ENCODE measurements at places on chromosomes 6 and 20.

DNA sequence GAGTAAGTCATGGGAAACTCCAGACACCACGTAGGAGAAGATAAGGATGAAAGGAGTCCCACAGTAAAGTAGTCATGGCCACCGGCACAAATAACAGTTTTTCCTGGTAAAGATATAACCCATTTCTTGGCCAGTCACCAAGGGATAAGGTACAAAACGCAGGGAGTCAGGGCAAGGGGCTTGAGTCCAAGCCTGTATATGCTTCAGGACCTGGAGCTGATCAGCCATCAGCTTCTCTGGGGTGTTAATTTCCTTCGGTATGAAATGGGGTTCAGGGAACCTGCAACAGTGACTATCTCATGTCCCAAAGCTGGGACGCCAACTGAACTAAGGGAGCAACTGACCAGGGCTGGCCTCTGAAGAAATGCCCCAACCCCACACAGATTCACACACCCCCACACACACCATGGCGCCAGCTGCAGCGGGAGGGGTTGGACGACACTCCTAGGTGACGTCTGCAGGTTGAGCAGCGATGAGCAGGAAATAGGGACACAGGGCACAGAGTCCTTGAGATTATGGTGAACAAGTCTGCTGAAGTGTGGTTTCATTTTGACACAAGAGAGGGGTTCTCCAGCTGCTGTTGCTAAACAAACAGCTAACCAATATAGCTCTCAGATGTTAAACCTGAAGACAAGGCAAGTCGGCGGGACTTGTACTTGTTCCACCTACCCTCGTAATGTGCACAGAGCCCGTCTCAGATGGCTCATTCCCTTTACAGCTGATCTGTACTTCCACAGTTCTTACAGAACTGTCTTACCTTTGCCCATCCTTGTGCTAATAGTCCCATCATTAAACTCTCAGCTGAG, 7.4 kb upstream of the ADTRP start:
- DNase-seq = peak; percentile 7

GRCh38 chr20:45336530-45337366, 11.5 kb downstream of the SDC4 start:
- DNase-seq = no peak

DNA sequence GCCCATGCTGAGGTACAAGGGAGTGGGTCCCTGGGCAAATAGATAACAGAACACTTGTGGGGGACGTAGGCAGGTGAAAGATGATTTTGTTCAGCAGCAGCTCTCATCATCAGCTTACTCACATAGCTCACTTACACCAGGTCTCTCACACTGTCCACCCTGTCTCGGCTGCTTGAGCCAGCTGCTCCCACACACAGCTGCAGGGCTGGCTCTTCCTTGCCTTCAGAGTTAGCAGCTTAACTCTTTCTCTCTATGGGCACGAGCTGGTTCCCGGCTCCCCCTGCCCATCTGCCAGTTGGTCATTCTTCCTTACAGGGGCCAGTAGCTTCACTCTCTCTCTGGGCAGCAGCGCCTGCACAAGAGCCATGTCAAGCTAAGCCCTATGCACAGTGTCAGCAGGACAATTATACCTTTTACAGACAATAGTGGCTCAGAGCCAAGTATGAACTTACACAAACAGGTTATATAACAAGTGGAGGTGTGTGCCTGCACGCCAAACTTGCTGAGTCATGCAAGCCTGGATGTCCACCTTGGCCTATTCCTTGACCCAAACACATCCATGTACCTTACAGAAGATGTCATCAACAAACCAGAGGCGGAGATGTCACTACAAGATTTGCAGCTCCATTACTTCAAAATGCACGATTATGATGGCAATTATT, 18.7 kb downstream of the ZNF391 start:
- DNase-seq = no peak

- DNase-seq = no peak
Observed at GRCh38 chr6:89251170-89251569, 34.0 kb upstream of the GABRR1 start.

GRCh38 chr6:165575158-165575549, 87.9 kb downstream of the PDE10A start:
- DNase-seq = no peak

GRCh38 chr6:61688165-61688564, 597.9 kb downstream of the KHDRBS2 start:
- no peak for DNase-seq

GRCh38 chr20:36467076-36467999, 74.0 kb upstream of the MYL9 start:
- peak; percentile 26 for DNase-seq

DNA sequence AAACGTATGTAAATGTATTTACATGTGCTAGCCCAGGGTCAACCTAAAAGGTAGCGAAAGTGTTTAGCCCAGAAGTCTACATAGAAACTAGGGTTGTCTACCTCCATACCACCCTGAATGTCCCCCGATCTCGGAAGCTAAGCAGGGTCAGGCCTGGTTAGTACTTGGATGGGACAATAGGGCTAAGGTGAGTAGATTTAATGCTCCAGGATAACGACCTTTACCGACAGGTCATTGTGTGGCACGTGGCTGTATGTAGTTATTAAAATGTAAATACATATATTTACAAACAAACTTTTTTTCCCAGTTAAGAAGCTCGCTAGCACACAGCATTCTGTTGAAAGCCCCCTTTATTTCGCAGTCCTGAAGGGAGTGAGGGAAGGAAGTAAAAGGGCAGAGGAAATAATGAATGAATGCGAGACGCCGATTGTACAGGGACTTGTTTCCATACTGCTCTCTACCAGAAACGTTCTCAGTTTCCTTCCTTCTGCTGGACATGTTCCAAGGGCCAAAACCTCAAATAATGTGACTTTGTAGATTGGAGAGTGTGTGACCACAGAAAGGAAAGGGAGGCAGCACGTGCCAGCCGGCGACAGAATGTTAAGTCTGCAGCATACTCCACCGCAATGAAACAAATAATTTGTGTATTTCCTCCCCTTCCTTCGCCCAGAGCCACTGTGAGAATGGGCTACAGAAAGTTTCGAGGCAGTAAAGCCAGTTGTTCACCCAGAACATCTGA, 612 bp downstream of the ADAT2 start:
- DNase-seq = peak; percentile 64

DNA sequence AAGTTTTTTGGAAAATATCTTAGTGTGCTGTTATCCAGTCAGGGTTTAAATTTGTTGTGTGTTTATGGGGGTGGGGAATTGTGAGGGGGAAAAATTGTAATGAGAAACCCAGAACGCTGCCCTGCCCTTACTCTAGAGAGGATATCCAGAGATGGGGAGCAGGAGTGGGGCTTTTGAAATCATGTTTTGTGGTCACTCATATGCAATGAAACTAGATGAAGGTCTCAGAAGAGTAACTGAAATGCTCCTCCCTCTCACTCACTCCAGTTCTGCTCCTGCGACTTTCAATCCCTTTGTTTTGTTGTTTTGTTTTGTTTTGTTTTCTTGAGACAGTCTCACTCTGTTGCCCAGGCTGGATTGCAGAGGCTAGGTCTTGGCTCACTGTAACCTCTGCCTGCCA, 100.0 kb downstream of the CRYBG1 start:
- DNase-seq = no peak

GRCh38 chr20:62732031-62732760, 23.6 kb downstream of the NTSR1 start:
- no peak for DNase-seq

DNA sequence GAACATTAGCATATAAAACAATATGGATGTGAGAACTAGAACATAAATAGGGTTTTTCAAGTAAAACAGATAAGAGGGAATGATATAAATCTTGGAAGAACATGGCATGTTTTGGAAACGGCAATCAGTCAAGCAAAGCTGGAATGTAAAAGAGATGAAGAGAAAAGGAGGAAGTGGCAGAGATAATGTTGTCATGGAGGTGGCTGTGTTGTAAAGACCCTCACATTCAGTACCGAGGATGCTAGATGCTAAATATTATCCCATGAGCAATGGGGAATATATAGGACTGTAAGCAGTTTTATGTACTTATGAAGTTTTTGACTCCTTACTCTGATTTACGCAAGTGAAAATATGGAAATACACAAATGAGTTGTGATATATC, 702 bp upstream of the RHAG start:
- no peak for DNase-seq

DNA sequence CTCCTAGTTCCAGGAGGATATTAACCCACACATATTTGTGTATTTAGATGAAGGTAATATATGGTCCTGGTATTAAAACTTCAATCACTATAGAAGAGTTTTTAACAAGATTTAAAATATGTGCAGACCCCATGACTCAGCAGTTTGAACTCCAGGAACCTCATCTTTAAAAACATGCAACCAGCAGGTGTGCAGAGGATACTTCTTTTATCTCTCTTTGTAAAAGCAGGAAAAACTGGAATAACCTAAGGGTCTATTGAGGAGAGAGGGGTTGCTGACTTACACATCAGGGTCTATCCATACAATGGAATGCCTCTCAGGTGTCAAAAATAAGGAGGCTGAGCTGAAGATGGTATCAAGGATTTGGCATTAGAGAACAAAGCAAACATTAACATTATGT, 36.9 kb upstream of the TFAP2C start:
- no peak for DNase-seq

- no peak for DNase-seq
Observed at GRCh38 chr6:90508753-90509152, 78.1 kb downstream of the MAP3K7 start.

- DNase-seq = no peak
Observed at GRCh38 chr6:150964765-150965164, 99.3 kb downstream of the MTHFD1L start.

GRCh38 chr20:21397341-21398108, at the start of gene NKX2-4:
TSS of gene NKX2-4 (minus strand) at chr20:21397526. CDS start at chr20:21397399, 127 bp downstream.
- no peak for DNase-seq

DNA sequence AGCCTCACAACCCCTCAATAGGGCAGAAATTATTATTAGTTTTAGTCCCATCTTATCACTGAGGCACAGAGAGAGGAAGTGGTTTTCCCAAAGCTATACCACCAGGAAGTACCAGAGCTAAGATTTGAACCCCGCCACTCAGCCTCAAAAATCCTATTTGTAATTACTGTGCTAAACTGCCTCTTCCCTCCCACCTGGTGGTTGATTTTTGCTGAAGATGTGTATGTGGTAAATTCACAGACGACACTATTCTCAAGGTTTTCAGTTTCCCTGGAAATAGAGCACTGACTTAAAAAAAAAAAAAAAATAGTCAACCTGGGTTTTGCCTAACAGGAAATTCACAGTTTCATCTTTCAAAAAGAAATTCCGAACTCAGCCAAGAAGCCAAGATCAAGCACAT, 57.9 kb downstream of the TSHZ2 start:
- DNase-seq = no peak

GRCh38 chr20:42779216-42779615, 410.5 kb downstream of the PTPRT start:
- no peak for DNase-seq

- no peak for DNase-seq
Observed at GRCh38 chr6:12298995-12299394, 8.8 kb downstream of the EDN1 start.

- no peak for DNase-seq
Observed at GRCh38 chr20:8062756-8063155, 43.2 kb upstream of the TMX4 start.

DNA sequence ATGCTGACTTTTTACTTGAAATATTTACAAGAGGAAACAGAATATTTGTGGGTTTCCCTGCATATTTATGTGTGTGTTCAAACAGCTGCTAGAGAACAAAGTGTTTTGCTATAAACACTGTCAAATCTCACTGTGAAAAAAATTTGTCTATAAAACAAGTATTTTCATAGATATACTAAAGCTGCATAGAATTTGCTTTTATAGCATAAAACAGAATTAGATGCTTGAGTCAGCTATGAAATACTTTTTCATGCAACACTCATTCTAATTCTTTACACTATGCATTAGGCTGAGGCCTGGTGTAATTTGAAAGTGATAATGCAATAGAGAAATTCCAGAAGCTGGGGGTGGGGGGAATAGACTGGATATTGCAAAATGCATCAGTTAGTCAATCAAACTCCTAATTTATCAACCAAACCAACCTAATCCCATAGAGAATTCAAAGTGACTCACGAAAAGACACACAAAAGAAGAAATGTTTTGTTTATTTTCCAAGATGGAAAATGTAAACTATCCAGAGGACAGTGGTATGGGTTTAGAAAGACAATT, 148.2 kb downstream of the LAMA2 start:
- no peak for DNase-seq

- DNase-seq = no peak
Observed at GRCh38 chr6:18042536-18043145, 55.2 kb upstream of the KIF13A start.

DNA sequence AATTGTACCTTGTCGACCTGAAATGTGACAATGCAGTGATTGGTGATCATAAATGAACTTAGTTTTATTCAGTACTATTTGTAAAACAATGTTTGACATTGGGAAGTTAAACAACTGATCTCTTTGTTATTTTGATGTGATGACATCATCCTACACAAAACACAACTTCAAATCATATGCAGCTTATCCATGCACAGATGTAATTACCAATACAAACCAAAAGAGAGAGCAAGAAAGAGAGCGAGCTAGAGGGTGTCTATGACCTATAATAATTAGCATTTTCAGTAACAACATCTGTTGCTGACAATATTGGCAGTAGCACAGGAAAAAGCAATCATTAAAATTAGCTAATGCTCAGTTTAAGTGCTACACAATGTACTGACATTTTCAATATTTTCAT, 320.9 kb downstream of the UTRN start:
- DNase-seq = no peak

- no peak for DNase-seq
Observed at GRCh38 chr6:150537893-150538292, 61.8 kb upstream of the PLEKHG1 start.

DNA sequence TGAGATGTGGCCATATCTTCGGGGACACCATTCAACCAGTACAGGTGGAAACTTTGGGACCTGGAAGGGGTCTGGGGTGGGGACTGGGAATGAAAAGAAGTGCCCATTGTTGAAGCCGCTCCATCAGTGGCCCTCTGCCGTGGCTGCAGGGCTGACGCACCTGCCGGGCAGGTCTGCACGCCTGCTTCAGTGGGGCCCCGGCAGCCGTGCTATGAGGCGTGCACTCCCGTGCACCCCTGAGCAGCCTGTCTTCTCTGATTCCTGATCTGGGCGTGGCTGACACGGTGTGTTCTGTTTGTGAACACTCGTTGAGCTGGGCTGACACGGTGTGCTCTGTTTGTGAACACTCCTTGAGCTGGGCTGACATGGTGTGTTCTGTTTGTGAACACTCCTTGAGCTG, 155.9 kb downstream of the TAF4 start:
- no peak for DNase-seq

- DNase-seq = no peak
Observed at GRCh38 chr6:52297433-52297832, 12.9 kb upstream of the MCM3 start.

- no peak for DNase-seq
Observed at GRCh38 chr20:14098261-14098660, 102.9 kb downstream of the MACROD2 start.

DNA sequence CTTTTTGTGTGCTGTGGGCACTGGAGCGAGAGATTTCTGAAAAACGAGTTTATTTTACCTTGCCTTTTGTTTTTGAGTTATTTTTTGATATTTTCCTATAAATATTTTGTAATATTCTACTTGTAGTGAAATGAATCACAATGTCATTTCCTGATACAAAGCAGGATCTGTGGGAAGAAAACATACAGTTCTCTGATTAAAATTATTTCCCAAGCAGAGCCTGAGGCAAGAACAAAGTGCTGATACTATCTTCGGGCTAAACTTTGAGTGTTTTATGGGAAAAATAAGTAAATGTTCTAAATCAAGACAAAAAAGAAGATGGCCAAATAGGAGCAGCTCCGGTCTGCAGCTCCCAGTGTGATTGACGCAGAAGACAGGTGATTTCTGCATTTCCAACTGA, 33.7 kb upstream of the ELOVL5 start:
- DNase-seq = no peak

- DNase-seq = no peak
Observed at GRCh38 chr20:2145376-2145775, 43.7 kb downstream of the STK35 start.

Measured in effector memory CD8-positive, alpha-beta T cell (primary cell).